Activated naive CD4-positive, alpha-beta T cell treated with anti-CD3 and anti-CD28 coated beads for 36 hours (primary cell): ENCODE measurements at places on chromosomes 6 and 20. TPM values are rescaled to one million over a fixed set of nuclear protein-coding genes. Genes with fewer than 3 reads are reported as not detected.

GRCh38 chr20:35271073-35271882 is 6.6 kb downstream of the MMP24OS start:
- no peak for DNase-seq
- H3K4me1 ChIP-seq = peaks cover 3% of the 10 kb centered on the region
- H3K27ac ChIP-seq = no peak overlapping the region
- no peaks in the 10 kb centered on the region for H3K27me3 ChIP-seq
- H3K36me3 ChIP-seq = peaks cover 3% of the 10 kb centered on the region

DNA sequence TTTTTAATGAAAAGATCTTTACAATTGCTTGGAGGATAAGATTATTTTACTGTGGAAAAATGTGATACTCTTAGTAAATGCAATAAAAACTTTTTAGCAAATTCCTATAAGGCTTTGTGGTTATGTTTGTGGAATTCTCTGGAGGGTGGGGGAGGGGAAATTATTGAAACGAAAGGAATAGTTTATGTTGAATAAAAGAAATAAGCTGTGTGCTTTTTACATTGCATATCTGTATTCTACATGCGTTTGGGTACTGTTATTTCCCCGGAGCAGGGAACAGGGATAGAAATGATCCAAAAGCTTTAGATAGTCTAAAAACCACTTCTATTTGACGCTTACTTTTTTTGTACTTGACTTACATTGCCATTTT is 143.8 kb downstream of the SLC16A10 start:
- no peaks in the 10 kb centered on the region for H3K4me1 ChIP-seq
- no peaks in the 10 kb centered on the region for H3K36me3 ChIP-seq

DNA sequence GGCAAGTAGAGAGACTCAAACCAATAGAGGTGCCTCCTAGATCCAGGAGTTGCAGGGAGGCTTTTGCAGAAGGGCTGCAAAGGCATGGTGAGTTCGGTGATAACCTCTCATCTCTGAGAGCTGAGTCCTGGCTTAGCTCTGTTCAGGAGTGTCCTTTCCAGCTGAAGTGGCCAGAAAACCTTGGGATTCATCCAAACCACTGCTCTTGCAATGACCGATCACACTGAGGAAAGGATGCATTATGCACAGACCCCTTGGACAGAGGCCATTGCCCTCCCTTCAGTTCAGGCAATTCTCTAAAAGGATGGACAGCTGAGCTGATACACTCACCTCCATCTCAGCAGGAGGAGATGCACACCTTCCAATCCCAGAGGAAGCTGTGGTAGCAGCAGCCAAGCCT is 158.8 kb upstream of the ENPP5 start:
- H3K4me3 ChIP-seq = no peak overlapping the region
- H3K27me3 ChIP-seq = peaks cover 18% of the 10 kb centered on the region
- H3K36me3 ChIP-seq = no peaks in the 10 kb centered on the region
- DNase-seq = no peak
- H3K4me1 ChIP-seq = no peaks in the 10 kb centered on the region

The NCOA7 gene
- total RNA-seq = 43.1 TPM
